ENCODE measurements at places on chromosomes 11 and 22.

- no peak for DNase-seq
These were observed 648 bp upstream of the H19 start for GRCh38 chr11:1998290-1998689.

DNA sequence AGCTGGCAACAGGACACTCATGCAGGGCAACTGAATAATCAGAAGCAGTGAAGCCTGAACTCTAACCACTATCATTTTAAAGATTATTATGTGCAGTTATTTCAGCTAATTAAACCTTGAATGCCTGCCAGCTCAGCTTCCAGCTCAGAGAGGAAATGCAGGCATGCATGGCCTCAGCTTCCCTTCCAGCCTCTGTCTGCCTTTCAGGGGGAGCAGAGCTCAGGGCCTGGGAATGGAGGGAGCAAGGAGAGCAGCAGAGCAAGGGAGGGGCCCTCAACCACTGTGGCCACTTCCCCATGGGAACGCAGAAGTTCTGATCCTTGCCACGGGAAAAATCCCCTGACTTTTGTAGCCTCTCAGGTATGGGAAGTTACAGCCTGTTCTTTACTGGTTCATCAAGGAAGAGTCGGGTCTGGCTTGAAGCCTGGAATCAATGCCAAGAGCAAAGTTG is 32.5 kb upstream of the APLNR start:
- DNase-seq = no peak

DNA sequence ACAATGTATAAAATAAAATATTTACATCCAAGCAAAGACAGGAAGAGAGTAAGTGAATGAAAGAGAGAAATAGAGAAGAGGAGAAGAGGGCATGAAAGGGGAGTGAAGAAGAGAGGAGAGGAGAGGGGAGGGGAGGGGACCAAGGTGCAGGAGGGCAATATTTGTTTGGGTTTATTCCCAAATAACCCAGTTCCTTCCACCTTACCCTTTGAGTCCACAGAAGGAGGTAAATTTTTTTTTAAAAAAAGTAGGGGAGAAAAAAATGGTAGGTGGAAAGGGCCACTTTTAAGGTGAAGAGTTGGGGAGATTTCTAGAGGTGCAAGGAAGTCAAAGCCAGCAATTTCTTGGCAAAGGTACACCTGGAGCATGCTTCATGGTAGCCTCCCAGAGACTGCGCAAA is 2.1 kb upstream of the OR5AN1 start:
- DNase-seq = no peak

GRCh38 chr11:135075740-135076139 is 663.7 kb upstream of the B3GAT1 start:
- peak; percentile 18 for DNase-seq

DNA sequence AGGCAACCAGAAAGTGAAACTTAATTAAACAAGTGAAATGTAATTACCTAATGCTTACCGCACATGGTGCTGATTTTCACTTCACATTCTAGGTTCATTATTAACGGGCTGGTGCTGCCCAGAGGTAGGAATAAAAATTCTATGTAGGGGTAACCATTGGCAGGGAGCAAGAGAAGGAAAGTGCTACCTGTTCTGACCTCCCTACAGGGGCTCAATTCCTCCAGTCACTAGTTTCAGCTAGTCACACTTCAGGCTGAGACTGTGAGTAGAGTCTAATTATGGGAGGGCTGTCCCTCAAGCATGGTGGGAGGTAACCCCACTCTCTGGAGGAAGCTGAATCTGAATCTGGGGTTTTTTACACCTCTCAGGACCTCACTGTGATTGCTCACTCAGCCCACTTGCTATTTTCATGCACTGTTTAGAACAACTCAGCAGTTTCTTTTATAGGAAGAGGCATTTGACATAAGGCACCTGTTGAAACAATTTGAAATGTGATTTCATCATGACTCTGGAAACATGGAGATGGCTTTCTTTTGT is 75.4 kb downstream of the MAML2 start:
- no peak for DNase-seq

DNA sequence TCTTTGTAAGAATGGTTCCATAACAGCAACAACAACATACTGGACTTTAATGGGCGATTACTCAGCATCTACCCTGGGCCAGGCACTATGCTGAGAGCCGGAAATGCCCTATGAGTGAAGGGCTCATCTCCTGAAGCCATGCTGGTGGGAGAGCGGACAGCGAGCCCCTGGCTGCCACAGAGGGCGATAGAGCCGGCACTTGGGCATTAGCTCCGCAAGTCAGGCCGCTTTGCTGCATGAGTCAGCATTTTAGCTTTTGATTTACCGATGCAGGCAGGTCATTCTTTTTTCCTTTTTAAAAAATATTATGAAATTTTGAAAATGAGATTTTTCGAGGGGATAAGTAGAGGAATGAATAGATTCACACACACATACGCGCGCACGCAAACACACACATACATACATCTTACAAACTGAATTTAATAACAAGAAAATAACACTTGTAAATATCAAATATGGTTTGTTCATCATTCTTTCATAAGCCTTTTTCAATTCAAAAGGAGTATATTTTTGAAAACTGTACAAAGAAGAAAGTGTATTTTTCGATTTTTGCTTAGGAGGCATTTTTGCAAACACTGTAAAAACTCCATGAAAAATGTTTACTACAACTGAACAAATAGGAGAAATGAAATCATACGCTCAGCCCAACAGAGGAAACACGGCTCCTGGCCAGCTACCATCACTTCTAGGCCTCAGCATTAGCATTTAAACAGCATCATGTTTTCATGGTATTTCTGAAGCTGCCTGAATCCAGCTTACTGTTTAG is 667.3 kb downstream of the OPCML start:
- DNase-seq = no peak

DNA sequence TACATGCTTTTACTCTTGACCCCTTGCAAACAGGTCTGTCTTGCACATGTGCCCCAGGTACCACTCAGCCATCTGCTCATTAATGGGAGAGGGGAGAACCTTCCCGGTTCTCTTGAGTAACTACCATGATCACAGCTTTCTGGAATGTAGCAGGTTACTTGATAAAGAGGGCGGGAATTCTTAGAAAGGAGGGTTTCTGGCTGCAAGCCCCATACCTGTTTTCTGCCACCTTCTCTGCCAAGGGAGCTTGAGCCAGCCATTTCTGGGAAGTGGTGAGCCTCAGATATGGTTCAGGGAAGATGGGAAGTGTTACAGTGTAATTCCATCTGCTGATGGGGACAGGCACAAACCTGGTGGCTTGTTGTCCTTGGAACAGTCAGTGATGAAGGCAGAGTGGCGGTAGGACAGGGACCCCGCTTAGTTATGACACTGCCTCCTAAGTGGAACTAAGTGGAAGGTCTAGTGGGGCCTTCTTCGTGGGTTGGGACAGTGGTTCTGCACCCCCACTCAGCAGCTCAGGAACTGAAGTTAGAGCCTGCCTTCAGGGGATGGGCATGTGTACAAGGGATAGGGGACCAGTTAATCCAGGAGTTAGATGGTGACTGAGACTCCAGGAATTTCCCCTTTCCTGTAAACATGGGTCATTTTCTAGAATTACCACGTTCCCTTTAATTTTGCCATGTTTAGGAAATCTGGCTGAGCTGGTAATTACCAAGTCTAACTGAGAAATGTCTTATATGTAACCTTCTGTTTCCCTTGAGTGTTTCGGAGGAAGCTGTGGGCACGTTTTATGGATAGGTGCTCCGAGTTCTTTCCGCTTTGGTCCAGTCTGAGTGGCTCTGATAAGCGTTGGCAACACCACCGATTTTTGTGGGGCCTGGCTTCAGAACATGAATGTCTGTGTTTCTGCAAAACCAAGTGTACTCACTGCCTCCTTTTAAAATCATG is 35.3 kb downstream of the BCR start:
- DNase-seq = no peak

GRCh38 chr11:70155386-70155785 is 47.7 kb upstream of the FADD start:
- DNase-seq = no peak

DNA sequence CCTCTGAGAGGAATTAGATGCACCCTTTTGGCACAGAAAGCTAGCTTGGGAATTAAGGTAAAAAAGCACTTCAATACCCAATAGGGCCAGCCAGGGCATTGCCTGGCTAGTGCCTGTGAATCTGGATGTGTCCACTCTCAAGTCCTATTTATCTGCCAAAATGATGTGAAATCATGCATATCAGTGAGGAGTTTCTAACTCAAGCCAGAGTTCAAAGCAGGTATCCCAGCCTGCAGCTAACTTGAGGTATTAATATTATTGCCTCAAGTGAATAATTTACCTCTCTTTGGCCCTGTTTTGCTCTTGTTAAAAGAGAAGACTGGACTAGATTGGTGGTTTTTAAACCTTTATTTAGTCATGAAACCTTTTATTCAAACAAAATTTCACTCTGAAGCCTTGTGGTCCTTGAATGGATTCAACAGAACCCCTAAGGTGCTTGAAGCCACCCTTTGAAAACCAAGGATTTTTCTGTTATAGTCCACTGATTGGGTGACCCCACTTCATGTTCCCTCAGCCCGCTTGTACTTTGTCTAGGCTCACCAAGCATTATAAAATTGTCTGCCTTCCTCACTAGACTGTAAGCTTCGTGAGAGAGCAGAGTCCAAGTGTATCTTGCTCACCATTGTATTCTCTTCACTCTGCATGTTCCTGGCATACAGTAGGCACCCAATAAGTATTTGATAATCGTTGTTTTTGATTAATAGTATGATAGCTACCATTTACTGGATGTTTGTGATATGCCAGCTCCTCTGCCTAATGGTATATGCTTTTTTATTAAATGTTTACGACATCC is 4.5 kb downstream of the RNF121 start:
- no peak for DNase-seq

DNA sequence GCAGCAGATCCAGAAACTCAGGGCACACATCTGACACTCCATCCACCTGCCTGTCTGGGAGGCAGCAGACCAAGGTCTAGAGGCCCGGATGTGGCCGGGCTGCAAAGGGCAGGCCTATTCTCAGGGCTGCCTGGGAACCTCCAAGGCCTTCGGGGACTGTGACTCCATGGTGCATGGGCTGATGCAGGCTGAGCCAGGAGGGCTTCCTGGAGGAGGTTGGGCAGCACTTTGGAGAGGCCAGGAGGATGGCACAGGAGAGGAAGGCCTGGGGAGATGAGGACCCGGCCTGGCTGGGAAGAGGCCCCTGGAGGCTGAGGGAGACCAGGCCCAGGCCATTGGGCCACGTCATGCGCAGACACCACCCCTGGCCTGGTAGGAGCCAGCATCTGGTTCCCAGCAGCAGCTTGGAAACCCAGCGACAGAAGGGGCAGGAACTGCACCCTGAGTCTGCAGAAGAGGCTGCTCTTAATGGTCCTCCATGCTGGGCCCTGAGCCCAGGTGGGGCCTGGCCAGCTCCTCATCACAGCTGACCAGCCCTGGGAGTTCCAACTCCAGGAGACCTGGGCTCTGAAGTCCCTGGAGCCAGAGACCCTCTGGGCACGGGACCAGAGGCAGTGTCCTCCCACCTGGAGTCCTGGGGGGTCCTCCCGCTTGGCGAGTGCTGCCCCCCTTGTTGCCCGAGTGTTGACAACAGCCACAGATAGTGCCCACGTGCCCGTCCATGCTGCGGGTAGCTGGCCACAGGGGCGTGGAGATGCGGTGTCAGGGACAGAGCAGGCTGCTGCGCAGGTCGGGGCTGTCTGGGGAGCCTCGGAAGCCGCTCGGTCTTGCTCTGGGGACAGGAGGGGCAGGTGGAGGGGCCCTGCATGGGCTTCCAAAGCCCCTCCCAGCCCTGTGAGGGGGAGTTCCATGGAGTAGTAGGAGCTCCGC is 5.5 kb downstream of the PHLDA2 start:
- DNase-seq = no peak

- no peak for DNase-seq
These were observed 2.4 kb downstream of the VPS37C start for GRCh38 chr11:61158691-61159381.

DNA sequence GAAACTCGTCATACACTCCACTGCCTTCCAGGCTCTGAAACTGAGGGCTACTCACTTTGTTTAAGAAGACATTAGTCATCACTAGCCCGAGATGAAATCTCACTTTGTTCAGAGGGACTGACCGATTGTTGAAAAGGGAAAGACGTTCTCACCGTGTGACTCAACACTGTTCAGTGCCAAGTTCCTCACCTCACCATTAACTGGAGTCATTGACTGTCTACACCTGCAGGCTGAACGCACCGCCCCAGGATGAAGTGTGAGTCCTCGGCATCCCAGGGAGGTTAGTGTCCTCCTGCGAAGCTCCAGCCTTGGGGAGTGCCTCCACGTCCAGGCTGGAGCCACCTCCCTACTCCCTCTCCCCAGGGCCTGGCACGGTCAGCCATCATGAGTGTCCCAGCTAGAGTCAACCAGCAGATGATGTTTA is 30.4 kb downstream of the FADD start:
- no peak for DNase-seq

- no peak for DNase-seq
These were observed 22.3 kb downstream of the FAM118A start for GRCh38 chr22:45332001-45332400.

GRCh38 chr11:14070896-14071295 is 108.4 kb downstream of the SPON1 start:
- no peak for DNase-seq

- DNase-seq = no peak
These were observed 6.7 kb upstream of the CD6 start for GRCh38 chr11:60964801-60965200.

DNA sequence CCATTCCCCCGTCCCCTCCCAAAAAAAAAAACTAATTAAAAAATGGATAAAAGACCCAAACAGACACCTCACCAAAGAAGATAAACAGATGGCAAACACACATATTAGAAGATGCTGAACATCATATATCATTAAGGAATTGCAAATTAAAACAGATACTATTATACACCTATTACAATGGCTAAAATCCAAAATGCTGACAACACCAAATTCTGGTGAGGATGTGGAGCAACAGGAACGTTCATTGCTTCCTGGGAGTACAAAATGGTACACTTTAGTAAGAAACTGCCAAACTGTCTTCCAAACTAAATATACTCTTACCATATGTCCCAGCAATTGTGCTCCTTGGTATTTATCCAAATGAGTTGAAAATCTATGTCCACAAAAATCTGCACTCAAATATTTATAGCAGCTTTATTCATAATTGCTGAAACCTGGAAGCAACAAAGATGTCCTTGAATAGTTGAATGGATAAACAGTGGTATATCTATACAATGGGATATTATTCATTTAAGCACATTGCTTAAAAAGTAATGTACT is 19.9 kb downstream of the NAGA start:
- DNase-seq = no peak

Measured in stimulated activated CD8-positive, alpha-beta memory T cell treated with anti-CD3 and anti-CD28 coated beads, Interleukin-2, amount 100 ng/mL, for 1 hour (primary cell).